Stimulated activated CD8-positive, alpha-beta memory T cell treated with anti-CD3 and anti-CD28 coated beads, Interleukin-2, amount 100 ng/mL, for 1 hour (primary cell): ENCODE measurements at places on chromosomes 3 and 15.

DNA sequence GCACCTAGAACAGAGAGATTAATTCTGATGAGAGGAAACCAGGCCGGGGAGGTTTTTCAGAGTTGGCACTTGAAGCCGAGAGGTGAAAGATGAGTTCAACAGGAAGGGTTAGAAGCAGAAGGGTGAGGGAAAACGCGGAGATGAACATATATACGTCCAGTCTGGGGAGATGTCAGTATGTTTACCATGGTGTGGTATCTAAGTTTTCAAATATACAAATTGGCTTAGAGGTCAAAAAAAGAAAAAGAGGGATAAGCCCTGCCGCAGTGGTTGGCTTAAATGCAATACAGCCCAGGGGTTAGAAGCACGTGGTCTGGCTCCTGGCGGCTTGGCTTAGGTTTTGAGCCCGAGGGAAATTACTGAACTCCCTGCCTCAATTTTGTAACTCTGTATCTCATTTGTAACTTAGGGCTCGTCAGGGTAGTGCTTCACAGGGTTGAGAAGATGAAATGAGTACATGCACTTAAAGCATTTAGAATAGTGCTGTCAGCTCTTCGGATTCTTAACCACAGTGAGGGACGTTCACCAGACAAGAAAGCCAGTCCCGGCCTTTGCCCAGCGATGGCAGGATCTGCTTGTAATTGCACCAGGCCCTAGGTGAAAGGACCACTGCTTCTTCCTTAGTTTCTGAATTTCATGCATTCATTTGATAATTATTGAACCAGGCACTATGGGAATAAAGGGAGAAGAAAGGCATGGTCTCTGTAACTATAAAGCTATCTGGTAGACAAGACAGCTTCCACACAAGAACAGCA lies 6.4 kb downstream of the HES1 start:
- no peak for DNase-seq

DNA sequence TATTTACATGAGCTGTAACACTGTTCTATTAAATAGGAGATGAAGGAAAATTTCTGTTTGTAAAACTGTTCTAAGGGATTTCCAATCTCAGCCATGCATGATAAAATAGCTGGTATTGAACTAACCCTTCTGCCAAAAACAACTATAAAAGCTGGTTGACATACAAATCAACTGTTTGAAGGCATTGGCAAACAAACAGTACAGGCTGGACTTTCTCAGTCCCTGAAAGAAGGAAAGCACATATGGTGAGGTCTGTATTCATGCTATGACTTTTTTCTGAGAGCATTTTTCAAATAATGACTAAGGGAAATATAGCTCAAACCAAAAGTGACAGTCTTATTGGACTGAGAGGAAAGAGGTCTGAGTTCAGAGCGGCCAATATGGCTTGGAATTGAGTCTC lies 117.0 kb upstream of the CCDC54 start:
- no peak for DNase-seq

DNA sequence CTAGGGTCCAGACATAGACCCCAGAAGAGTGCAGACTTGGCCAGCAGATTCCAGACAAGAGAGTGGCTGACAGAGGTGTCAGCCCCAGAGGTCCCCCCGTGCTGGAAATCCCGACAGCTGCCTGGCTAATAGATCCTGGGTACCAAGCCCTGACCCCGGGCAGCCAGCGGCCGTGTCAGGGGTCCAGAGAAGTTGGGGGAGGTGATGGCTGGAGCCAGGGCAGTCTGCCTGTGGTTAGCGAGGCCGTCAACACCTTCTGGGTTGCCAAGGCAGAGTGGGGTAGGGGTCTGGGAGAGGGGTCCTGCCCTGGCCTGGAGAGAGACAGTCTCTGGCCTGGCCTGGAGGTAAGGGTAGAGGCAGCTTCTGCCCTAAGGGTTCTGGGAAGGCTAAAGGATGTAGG lies 25.1 kb upstream of the RPL29 start:
- DNase-seq: no peak

DNA sequence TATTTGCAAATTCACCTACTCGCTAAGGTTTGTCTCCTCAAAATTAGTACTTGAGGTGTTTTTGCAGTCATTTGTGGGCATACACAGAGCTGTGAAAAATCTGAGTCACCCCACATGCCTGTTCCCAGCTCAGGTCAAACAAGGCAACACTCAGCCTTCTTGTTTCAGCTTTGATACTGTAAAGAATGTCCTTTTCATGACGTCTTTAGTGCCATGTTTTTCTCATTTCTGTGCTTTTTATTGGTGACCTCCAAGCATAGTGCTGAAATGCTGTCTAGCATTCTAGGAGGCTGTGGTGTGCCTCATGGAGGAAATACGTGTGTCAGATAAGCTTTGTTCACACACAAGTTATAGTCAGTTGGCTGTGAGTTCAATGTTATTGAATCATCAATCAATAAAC lies 8.8 kb downstream of the CAPN3 start:
- no peak for DNase-seq

GRCh38 chr3:193620057-193620456 lies 27.0 kb downstream of the OPA1 start:
- no peak for DNase-seq

DNA sequence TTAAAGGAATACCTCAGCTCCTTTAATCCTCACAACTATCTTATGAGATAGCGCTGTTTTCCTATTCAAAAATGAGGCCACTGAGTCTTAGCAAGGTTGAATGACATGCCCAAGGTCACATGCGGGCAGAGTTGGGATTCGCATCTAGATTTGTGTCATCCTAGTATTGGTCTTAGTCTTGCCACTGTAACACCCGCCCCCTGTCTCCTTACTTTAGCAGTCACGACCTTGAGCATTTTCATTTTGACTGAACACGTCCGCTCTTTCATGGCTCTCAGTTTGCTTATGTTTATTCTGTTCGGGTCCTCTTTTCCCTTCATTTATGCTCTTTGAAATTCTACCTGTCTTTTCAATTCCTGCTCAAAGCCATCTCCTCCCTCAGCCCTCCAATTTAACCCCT lies 112.5 kb upstream of the CADPS start:
- DNase-seq: no peak

GRCh38 chr3:180036092-180036670 lies 556 bp downstream of the PEX5L start:
- DNase-seq: no peak

- no peak for DNase-seq
These were observed 329.7 kb downstream of the RORA start for GRCh38 chr15:60899322-60899966.

GRCh38 chr3:101414121-101414520 lies 93.7 kb upstream of the IMPG2 start:
- DNase-seq: no peak

GRCh38 chr3:142117056-142117851 lies 32.1 kb downstream of the TFDP2 start:
- no peak for DNase-seq

GRCh38 chr3:46297658-46298423 lies 55.6 kb downstream of the CCR3 start:
- DNase-seq: no peak

- DNase-seq: no peak
These were observed 45.7 kb downstream of the IDH2 start for GRCh38 chr15:90056529-90056928.

DNA sequence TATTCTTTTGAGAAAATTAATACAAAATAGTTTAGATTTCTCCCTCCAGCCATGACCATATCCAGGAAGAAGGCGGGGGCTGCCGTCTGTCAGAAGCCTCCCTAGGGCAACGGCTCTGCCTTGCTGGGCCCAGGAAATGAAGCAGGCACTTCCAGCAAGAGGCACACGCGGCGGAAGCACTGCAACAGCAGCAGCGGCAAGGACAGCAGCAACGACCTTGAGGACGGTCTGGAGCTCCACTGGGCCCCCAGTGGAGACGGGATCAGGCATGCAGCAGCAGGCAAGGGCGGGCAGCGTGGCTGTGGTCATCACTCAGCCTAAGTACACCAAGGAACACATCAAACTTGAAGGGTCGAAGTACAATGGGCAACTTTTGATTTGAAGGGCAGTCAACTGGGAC lies 61.3 kb upstream of the EPHA6 start:
- no peak for DNase-seq

GRCh38 chr3:12004741-12005513 lies 739 bp downstream of the SYN2 start:
- no peak for DNase-seq

DNA sequence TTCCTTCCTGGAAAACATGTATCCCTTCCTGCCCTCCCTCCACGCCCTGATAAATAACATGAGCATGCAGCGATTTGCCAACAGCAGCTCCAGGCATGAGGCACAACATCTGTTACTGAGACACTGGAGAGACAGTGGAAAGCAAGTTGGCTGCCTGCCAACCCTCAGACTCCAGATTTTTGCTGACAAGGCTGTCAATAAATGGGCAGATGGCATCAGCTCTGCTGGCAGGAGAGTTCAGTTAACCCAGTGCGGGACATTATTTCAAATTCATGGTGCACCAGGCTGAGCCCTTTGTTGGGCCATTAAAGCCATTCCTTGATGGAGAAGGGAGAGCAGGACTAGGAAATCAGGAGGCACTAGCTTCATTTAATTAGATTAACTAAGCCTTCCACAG lies 293.3 kb downstream of the MEX3B start:
- no peak for DNase-seq

DNA sequence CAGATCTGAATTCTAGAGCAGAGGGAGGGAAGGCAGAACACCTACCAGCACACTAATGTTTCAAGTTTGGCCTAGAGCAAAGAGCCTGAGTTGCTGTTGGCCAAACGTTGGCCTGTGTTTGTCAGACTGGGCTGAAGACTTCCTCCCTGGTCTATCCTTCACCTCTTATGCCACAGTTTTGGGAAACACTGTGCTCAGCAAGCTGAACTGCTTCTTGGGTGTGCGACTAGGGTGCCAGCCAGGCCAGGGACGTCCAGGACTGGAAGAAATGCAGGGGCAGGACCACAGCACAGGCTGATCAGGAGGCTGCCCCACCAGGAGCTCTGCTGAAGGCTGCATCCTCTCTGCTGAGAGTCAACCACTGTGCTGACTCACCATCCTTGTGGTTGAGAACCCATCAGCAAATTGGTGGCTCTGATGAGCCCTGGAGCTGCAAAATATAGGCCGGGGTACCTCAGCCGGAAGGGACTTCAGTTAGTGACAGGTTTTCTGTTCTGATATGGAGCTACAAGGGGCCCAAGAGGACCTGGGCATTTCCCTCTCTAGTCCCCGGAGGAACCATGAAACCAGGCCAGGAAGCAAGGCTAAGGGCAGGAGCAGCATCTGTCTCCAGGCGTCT lies 131.6 kb upstream of the RASGRP1 start:
- peak; percentile 43 for DNase-seq

DNA sequence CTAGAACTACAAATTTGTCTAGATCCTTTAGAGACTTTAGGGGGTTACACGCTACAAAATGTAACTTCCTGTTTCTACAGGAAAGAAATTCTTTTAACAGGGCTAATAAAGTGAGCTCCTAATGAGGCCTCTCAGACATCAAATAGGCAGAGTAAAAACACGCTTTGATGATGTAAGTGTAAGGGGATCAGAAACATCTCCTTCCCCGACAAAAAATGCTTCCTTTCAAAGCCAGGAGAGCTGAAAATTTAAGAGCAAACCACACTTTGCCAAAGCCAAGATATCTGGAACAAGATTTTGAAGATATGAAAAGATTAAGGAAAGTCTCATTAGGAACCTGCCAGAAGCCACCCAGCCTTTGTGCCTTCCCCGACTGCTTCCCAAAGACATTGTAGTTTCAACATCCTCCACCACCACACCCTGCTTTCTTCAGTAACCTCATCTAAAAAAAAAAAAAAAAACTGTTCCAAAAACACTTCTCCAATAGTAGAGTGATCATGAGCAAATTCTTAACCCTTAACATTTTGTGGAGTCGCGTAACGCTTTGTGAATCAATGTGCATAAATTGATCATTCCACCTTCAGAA lies 505.0 kb upstream of the THBS1 start:
- DNase-seq: no peak

DNA sequence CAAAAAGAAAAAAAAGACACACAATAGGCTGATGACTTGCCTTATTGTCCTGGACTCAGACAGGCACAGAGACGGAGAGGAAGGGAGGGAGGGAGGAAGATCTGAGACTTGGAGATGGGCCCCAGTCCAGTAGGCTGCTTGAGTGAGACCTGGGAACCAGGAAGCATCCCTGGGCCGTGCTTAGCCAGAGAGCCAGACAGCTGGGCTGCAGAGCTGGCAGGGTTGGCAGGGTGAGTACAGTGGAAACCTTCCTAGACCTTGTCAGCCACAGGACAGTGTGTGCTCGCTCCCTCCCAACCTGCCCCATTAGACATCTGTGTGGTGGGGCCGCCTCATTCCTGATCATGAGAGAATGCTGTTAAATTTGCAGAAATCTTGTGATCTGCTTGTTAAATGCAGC lies 107.9 kb upstream of the ALDH1A3 start:
- no peak for DNase-seq

DNA sequence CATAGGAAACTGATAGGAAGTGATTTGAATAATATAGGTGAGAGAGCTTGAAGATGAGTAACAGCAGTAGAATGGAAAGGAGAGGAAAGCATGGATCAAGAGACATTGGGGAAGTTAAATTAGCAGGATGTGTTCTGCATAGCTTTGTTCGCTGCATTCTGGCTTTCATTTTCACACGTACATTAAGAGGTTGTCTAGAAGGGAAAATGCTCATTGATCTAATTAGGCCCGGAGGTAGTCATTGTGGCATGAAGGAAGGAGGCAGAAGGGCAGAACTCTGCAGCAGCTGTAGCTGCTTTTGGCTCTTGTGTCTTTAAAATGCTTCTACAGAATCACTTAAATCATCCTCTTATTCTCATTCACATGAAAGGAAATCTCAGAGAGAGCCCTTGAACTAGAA lies 40.3 kb downstream of the KCNAB1 start:
- DNase-seq: no peak
